Fibroblast of skin of right biceps (primary cell): ENCODE measurements at places on chromosomes 11 and 22.
A peak's percentile ranks its signal among the peaks of the same experiment; 100 is the strongest.

- DNase-seq: no peak
Observed at GRCh38 chr11:117435326-117435725, 107.7 kb downstream of the CEP164 start.

DNA sequence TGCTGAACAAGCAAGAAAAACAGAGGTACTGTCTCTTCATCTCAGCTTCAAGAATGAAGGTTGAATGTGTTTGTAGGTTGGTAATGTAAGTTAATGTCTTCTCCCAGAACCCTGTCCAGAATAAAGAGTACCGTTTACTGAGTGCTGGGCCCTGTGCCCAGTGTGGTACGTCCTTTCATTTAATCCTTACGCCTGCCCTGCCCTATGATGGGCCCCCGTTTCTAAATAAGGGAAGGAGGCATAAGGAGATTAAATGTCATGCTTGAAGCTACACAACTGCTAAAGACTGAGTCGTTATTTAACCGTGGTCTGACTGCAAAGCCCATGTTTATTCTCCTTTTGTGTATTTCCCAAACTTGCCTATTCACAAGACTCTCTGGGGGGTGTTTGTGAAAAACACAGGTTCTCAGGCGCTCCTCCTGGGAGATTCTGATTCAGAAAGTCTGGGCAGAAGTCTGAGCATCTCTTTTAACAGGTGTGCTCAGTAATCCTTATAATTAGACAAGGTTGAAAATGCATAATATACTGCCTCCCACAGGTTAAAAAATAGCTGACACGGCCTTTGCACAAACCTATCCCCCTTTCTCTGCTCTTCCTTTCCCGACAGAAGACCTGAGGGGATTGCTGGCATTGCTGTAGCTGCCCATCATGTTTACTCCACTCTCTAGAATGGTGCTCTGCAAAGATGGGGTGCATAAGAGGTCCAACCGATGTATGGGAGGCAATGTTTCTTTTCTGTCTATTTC lies 56.3 kb upstream of the ZBTB44 start:
- no peak for DNase-seq

GRCh38 chr22:45429424-45429823 lies 15.9 kb downstream of the RIBC2 start:
- no peak for DNase-seq

DNA sequence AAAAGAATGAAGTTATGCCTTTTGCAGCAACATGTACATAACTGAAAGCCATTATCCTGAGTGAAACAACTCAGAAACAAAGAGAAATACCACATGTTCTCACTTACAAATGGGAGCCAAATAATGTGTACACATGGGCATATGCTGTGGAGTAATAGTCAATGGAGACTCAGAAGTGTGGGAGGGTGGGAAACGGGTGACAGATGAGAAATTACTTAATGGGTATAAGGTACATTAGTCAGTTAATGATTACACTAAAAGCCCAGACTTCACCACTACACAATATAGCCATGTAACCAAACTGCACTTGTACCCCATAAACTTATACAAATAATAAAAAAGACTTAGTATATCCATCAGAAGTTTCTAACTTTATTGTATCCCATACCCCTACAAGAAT lies 674.1 kb upstream of the ARHGAP42 start:
- DNase-seq: no peak

DNA sequence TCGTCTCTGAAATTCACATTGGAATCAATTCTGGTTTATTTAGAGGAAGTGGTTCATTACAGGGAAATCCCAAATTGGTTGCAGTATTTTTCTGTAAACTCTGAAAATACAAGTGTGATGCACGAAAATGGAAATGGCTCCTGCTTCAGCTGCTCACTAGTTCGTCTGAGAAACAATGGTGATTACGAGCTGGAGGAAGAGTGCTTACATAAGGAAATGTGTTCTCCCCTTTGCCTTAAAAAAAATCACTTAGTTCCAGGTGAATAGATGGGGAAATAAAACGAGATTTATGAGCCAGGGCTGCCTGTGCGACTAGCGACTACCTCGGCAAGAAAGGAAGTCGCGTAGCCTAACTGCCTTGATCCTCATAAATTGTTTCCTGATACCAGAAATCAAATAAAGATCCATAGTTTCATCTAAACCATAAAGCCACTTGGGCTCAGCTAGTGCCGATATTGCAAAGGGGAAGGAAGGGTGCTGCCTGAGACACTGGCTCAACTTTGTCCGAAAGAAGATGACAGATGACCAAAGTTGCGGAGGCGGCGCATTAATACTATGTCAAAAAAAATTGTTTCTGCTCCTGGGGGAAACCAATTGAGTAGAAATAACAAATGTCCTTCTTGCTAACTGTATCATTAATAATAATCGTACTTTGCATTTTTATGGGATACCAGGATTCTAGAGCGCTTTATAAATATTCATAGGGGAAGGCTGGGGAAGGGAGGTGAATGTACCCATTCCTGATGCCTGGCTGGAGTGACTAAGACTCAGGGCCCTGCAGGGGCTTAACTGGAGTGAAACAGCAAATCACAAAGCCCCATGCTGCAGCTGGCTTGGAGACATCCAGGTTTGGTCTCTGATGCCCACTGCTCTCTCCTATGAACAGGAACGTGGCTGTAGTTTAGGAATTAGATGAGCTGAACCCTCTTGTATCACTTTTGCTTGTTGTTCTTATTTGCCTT lies 185.7 kb downstream of the BLID start:
- peak; percentile 31 for DNase-seq
